CD4-positive, alpha-beta T cell treated with Interleukin-15 for 1 hour (primary cell): ENCODE measurements at places on chromosomes 4 and X.

GRCh38 chrX:43703211-43703791 lies 47.2 kb downstream of the MAOA start:
- no peak for DNase-seq

- no peak for DNase-seq
Observed at GRCh38 chrX:58025979-58026378, 115.7 kb upstream of the ZXDA start.

GRCh38 chr4:39699687-39700409 lies 1.9 kb downstream of the UBE2K start:
- no peak for DNase-seq

GRCh38 chr4:6198768-6199421 lies 1.5 kb downstream of the JAKMIP1 start:
- DNase-seq = no peak

DNA sequence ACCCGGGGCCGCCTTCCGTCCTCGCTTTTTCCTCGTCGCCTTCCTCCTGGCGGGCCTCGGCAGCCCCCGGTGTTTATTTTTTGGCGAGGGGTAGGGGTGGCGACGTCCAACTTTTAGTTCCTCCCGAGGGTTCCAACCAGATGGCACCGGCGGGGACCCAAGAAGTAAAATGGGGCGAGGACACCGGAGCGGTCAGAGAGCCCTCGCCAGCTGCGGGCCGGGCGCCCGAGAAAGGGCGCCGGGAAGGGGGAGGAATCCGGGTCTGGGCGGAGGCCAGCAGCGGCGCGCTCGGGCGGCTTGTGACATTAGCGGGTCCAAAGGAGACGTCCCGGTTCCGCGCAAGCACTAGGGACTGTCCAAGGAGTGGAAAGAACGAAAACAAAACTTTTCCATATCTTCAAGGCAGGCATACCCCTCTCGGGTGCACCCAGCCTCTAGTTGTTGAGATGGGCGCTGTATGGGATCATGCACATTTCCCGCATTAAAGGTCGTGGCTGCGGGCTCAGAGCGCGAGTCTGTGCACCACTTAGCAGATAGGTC lies 691 bp upstream of the USP46 start:
- DNase-seq = no peak

DNA sequence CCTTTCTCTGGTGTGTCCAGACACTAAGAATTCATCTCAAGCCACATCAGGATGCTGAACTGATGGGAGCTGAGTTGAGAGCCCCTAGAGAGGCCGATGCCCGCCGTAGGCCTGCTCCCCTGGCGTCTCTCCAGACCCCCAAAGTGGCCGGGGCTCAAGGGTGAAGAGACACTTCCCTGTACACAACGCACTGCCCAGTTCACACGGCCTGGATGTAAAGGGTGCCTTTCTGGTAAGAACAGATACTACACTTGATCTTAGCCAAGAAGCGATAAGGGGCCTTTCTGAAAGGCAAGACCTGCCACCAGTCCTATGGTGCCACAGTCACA lies 5.1 kb upstream of the TREX2 start:
- DNase-seq = no peak

- DNase-seq = no peak
Observed at GRCh38 chr4:8090744-8091301, 67.8 kb downstream of the ABLIM2 start.

DNA sequence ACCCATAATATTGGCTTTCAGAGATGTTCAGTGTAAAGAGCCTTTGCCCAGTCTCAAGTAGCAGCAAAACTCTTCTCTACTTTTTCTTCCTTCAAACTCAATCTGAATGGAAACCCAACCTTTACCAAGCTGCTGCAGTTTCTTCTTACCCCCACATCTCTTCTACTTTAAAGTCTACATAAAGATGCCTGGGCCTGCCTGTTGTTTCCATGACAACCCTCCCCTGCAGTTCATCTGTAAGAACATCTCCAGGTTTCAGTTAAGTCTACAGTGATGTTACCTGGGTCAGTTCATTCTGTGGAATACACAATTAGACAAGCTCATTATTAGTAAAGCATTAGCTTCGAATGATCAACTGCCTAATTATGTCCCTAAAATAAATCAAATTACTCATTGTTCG lies 81.4 kb downstream of the SPANXN3 start:
- DNase-seq = no peak

GRCh38 chrX:93673869-93674271 lies at the start of gene FAM133A:
Gene FAM133A, plus strand, starts transcription at chrX:93674206. Its CDS starts 35,214 bp downstream, at chrX:93709420.
- DNase-seq = no peak

- DNase-seq = peak; percentile 18
Observed at GRCh38 chr4:157978680-157979361, 194.0 kb downstream of the GASK1B start.

DNA sequence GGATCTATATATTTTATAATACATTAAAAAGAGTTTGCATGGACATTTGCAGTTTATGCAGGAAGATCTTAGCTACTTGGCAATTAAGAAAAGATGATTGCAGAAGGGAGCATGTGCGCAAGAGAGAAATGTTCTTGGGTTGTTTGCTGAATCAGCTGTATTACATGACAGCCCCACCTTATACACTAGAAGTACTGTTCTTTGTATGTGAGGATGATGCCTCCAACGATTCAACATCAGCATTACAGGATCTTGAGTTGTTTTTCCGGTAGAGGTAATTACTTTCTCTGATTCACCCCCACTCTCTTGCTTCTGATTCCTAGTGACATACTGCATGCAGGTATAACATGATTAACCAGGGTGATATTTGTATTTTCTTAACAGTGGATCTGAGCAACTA lies 140.8 kb downstream of the PCDH7 start:
- no peak for DNase-seq

- DNase-seq = no peak
Observed at GRCh38 chr4:137390707-137391106, 141.6 kb downstream of the PCDH18 start.

DNA sequence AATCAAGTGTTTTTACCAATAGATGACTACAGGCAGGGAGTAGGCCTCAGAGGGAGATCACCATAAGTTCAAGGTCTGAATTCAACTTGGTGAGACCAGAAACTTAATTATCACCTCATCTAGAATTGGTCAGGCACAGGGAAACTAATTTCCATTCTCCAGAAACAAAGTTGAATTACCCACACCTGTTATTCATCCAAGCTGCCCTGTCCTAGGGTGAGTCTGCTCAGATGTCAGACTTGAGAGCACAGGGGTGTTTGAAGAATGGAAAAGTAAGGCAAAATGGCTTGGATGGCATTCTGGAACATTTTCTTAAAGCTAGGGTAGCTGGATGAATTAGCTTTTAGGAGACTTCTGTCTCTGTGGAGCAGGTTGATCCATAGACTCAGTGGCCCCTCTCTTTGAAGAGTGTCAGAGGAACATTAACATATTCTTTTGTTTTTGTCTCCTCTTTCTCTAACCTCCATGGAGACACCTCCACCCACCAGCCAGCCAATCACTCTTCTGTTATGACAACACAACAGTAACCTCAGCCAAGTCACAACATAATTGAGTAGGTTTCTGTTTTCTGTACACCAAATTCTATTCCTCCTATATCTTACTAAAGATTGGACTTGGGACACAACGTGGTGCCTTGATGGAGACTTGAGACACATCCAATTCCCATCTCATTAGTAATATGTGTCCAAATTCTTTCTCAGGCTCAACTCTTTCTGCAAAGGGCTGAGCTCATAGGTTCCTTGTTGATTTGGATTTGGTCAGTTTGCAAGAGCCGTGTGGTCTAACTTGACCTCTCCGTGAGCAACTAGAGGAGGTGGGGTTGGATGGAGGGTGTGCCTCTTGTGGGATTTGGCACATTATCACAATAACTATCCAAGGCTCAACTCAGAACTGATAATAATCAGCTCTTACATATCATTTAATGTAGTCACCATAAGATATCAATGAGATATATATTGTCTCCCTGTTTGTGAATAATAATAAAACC lies 45.1 kb downstream of the VSIG4 start:
- no peak for DNase-seq

DNA sequence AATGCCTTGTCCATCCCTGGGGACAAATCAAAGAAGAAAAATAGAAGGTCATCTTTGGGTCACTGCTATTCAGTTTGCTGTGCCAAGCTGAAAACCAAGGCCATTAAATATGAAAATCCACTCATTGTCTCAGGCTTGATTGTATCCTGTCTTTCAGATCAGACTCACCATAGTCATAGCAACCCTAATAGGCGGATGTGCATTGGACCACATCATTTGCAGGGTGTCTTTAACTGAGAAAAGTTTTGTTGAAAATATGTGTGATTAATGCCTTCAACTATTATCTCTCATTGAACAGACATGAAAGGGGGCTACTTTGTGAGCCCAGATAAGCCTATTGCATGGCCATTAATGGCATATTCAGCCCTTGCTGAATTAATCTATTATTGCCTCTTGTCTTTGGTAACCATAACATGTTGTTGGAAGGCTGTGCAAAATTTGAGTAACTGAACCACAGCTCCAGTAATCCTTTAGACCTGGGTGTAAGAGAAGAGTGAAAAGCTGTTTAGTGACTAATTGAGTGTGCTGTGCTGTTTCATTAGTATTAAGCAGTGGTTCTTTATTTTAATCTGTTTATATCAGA lies 453.6 kb upstream of the EPHA5 start:
- DNase-seq = no peak

- no peak for DNase-seq
Observed at GRCh38 chrX:155127465-155127864, 56.2 kb downstream of the BRCC3 start.

GRCh38 chr4:25092139-25092538 lies 61.4 kb upstream of the LGI2 start:
- DNase-seq = no peak

DNA sequence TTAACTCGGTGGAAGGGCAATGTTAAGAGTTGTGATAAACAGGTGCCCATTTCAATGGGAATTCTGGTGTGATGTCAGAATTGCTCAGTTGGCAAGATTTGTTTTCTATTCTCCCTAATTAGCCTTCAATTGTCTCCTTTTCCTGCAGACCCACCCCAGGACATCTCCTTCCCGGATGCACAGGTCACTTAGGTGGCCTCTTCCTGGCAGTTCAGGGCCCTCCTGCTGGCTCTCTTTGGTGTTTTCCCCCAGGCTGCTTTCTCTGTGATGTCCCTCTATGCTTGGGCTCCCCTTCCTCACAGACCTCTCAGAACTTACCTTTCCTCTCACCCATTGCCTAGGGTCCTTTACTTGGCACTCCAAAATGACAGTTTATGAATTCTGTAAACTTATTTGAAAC lies 126.3 kb downstream of the GPAT3 start:
- DNase-seq = no peak

- DNase-seq = no peak
Observed at GRCh38 chr4:106530821-106531220, 162.2 kb upstream of the GIMD1 start.

DNA sequence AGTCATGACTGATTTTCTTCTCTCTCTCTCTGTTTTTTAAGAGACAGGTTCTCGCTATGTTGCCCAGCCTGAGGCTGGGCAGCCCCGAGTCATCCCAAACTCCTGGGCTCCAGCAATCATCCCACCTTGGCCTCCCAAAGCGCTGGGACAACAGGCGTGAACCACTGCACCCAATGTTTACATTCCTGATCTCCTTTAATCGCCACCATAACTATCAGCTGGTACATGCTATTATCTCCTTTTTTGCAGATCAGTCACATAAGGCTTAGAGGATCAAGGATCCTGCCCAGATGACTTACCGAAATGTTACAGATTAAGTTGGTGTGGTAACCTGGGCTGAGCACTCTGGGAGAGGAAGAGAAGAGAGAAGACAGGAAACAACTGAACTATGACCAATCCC lies 1.5 kb upstream of the USP46 start:
- DNase-seq = no peak

GRCh38 chr4:35175487-35175886 lies 1068.8 kb downstream of the ARAP2 start:
- no peak for DNase-seq

DNA sequence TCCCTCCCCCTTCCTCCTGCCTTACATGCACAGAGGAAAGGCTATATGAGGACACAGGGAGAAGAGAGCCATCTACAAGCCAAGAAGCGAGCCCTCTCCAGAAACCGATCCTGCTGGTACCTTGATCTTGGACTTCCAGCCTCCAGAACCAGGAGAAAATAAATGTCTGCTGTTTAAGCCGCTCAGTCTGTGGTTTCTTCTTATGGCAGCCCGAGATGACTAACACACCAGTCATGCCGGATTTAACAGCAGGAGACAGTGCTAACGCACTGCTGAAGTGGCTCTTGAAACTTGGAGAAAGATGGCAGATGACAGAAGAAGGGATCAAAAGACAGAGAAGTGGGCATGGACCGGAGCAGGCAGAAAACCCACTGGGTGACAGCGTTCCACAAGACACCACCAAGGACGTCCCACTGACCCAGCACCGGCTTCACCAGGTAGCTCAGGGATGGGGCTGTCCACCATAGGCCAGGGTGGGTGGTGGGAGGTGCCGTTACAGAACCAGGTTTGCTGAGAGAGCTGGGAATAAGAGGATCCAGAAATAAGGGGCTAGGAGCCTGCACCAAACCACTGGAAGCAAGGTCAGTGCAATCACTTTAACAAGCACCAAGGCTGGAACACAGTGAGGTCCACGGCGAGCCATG lies 6.2 kb upstream of the MAN2B2 start:
- no peak for DNase-seq

- DNase-seq = no peak
Observed at GRCh38 chrX:21725916-21726315, 32.0 kb downstream of the SMPX start.

DNA sequence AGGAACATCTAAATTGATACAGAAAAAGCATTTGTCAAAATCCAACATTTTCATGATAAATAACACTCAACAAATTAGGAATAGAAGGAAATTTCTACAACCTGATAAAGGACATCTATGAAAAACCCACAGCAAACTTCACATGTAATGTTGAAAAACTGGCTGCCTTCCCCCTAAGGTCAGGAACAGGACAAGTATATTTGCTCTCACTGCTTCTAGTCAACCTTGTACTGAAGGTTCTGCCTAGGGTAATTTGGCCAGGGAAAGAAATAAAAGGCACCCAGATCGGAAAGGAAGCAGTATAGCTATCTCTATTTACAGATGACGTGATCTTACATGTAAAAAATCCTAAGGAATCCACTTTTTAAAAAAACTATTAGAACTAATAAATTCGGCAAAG lies 97.1 kb upstream of the USP9X start:
- DNase-seq = no peak

GRCh38 chr4:14375816-14376215 lies 626.5 kb upstream of the CPEB2 start:
- DNase-seq = no peak

DNA sequence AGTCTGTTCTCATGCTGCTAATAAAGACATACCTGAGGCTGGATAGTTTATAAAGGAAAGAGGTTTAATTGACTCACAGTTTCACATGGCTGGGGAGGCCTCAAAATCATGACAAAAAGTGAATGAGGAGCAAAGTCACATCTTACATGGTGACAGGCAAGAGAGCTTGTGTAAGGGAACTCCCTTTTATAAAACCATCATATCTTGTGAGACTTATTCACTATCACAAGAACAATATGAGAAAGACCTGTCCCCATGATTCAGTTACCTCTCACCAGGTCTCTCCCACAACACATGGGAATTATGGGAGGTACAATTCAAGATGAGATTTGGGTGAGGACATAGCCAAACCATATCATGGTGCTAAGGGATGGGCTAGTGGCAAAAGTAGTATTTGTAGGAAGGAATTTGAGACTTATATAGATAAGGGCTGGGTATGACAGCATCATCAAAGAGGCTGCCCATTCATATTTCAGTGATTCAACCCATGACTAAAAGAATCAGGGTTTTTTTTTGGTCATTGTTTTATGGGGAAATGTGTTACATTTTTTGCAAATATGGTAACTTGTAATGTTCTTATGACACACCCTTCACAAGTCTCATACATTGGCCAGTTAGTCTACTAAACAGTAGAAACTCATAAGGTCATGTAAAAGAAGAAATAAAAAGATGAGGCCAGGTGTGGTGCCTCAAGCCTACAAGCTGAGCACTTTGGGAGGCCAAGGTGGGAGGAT lies 34.7 kb downstream of the NUP62CL start:
- DNase-seq = no peak
